ENCODE measurements at places on chromosomes 12 and 14.

- DNase-seq = no peak
Observed at GRCh38 chr12:88253371-88253978, 111.4 kb downstream of the TMTC3 start.

DNA sequence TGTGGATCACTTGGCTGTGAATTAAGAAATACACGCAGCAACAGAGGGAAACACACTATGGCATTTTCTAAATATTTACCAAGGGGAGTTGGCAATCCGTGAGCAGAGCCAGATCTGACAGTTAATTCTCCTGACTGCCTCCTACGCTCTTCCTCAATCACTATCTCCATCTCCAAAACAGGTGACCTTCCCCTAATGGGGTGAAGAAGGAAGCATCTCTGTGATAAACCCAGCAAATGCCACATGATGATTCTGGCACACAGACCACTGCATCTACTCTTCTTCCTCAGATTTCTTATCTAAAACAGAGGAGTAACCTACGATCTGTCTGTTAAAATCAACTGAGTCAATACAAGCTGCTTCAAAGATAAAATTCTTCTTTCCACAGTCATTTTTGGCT, 4.4 kb downstream of the SPTB start:
- no peak for DNase-seq

DNA sequence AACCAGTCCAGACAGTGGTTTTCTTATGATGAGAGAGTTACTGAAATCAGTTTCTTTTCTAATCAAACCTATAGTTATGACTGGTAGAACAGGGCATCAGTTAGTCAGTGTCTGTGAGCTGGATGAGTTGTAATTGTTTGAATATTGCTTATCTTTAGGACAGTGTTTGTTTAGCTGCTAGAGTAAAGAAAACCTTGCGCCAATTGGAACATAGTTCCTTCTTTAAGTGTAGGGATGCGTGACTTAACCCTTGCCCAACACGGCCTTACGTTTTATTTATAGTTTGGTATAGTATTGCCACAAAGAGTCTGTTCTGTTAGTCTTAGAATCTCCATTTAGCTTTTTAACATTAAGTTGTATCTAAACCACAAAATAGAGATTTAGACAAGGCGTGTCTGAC, 572.6 kb downstream of the SLC16A7 start:
- peak; percentile 40 for DNase-seq

GRCh38 chr12:29589286-29589820, 91.9 kb upstream of the OVCH1 start:
- no peak for DNase-seq

GRCh38 chr14:92414690-92415445, 91.9 kb downstream of the SLC24A4 start:
- no peak for DNase-seq

DNA sequence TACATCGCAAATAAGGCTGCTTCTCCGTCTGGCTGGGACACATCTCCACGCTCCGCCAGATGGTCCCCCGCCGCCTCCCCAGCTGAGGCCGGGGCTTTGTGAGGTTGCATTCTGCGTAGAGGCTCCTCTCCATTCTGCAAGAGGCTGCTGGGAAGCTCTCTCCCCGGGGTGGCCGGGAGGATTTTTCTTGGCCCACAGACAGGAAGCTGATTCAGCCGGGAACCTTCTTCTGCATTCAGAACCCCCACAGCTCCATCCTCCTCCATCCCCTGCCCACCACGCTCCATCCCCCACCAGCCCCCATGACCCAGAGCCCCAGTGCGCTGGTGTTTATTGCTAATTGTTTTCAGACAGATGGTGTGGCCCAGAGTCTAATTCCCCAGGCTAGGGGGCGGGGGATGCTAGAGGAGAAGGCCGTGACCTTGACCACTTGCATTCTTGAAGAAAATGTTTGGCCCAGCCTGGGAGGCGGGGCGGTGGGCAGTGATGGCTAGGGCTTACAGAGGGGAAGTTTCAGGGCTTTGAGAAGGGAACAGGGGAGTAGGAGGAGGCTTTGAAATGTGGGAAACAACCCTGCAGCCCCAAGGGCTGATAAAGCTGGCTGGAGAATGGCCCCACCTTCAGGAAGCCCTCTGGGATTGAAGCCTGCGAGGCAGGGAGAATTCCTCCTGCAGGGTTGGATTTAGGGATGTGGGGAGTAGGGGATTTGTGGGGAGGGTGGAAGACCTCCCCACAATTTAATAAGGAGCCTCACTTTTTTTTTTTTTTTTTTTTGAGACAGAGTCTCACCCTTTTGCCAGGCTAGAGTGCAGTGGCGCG, 88.5 kb upstream of the NCOR2 start:
- no peak for DNase-seq

DNA sequence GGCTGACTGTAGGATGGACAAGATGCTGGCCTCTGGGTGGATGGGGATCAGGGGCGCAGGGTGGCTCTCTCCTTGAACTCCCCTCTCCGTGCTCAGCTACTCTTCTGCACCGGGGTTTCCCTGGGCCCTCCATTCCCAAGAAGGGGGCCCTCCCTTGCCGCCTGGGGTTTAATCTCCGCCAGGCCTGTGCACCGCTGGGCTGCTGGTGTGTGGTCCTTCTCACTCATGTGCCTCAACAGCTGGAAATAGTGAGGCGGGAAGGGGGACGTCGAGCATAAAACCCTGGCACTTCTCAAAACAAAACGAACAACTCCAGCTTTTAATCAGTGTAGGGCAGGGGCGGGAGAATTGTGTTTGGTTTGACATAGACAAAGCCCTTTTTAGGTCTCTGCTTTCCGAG, 19.0 kb upstream of the SMOC1 start:
- no peak for DNase-seq

Measured in HT-29 (cell line).